ENCODE measurements at places on chromosomes 11 and 22. TPM values are rescaled to one million over a fixed set of nuclear protein-coding genes. Genes with fewer than 3 reads are reported as not detected.

Gene UBXN1
- total RNA-seq = 82.2 TPM

Gene INS
- not detected for total RNA-seq

Gene MFRP
- not detected for total RNA-seq

Gene SLC25A45
- total RNA-seq = 5.3 TPM

Gene TUT1
- 14.7 TPM for total RNA-seq

Gene CRYAB
- 6,403 TPM for total RNA-seq

Gene MAPK8IP1
- 4.5 TPM for total RNA-seq

Gene CADM1
- 32.0 TPM for total RNA-seq

Gene SCUBE2
- total RNA-seq = 1.9 TPM

Gene GPHA2
- not detected for total RNA-seq

Gene PYGM
- total RNA-seq = 183 TPM

Gene ZNF214
- 1.9 TPM for total RNA-seq

Gene OR4P4
- total RNA-seq = not detected

Gene NCAM1
- total RNA-seq = 226 TPM

GRCh38 chr11:118087931-118088330 lies 1.2 kb upstream of the SMIM35 start:
- no peak for DNase-seq

DNA sequence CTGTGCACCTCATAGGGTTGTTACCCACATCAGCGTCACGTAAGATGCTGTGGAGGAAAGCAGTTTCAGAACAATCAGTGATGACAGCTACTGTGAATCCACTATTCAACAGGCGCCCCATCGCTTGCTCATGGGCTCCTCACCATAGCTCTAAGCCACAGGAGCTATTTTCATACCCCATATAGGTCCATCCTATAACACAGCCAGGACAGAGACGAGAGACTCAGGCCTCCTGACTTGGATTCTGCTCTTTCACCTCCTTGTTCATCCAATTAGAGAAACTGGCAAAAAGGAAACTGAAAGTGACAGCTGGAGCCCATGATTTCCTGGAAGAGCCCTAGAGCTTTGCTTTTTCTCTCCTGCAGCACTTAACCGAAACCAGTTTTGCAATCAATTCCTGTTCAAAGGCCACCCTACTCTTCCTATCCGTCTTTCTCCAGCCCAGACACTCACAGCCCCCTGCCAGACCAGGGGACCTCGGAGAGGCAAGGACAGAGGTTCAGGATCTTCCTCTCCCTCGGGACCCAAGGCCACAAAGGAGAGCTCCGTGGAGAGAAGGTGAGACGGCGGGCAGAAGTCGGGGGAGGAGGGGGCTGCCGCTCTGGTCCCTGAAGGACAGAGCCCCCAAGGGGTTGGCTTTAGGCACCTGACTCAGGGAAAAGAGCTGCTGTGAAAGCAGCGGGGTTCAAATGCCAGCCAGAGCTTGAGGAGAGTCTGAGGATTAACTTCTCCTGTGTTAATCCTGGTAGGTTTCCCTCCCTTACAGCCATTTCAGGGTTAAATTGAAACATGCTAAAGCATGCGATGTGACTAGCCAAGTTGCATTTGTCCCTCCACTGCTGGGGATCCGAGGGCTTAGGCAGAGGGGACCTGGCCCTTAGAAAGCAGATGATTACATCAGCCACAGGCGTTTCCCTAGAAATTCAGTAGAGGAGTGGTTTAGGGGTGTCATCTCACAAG lies at the start of gene APOL6:
Gene APOL6 (plus strand): TSS at position 381 of the 960 bp plus-strand sequence. CDS start 7,980 bp downstream, outside the sequence.
- DNase-seq = no peak

- no peak for DNase-seq
Observed at GRCh38 chr22:47259990-47260389, 497.5 kb downstream of the TBC1D22A start.

GRCh38 chr11:31529189-31529588 lies 19.6 kb downstream of the ELP4 start:
- DNase-seq = no peak

DNA sequence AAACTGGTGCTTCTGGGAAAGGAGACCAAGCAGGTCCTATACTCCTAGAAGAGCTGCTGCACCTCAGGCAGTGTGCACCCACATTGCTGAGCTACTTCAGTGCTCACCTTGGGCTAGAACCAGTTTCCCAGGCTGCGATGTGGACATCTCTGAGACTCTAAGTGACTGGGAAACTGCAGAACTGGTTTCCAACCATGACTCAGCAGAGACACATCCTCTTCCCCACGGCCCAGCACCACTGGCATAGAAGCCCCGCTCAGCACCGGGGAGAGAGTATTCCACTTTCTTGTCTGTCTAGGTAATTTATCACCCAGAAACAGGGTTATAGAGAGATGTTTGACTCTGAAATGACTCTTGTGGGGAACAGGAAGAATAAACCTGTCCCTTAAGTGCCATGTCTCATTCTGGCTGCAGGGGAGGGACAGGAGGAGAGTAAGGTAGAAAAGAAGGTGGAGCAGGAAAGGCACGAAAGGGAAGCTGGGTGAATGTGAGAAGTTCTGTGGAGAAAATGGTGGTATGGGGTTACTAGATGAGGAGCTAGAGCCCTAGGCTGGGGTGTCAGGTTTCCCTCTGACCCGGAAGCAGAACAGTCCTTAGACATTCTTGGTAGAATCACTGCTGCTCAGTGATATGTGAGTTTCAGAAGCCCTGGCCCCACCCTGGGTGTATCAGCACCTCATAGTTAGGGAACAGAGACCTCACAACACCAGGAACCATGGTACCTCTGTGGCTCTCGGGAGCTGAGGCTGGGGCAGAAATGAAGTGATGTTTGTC lies 340.4 kb upstream of the NCAM1 start:
- no peak for DNase-seq

GRCh38 chr22:21014726-21015465 lies at the start of gene P2RX6:
P2RX6 (plus strand) TSS chr22:21015165; CDS start chr22:21015175, 10 bp downstream.
- DNase-seq = peak; percentile 72

GRCh38 chr11:86608251-86608799 lies 64.1 kb downstream of the ME3 start:
- peak; percentile 76 for DNase-seq

DNA sequence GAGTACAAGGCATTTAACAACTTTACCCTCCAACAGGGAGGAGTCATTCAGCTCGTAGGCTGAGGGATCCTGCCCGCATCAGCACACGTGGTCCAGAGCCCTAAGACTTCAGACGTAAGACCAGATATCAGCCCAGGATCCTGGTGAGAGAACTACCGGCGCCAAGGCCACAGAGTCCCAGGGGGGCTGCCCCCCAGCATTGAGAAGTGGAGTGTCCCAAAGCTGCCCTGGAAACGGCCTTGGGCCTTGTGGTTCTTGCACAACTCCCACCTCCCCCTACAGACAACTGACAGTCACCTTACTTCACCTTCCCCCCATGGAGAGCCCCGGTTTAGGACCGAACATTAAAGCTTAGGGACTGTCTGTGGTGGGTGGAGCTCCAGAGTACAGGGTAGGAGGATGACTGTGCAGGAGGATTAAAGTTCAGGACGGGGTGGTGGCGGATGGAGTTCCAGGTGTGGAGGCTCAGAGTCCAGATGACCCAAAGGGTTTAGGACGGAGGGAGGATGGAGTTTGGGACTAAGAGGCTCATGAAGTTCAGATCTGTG lies 1.0 kb downstream of the C11orf91 start:
- DNase-seq = peak; percentile 44

- no peak for DNase-seq
Observed at GRCh38 chr11:113956986-113957385, 17.9 kb upstream of the HTR3A start.

GRCh38 chr11:130549393-130549999 lies 101.1 kb downstream of the ADAMTS15 start:
- DNase-seq = no peak

DNA sequence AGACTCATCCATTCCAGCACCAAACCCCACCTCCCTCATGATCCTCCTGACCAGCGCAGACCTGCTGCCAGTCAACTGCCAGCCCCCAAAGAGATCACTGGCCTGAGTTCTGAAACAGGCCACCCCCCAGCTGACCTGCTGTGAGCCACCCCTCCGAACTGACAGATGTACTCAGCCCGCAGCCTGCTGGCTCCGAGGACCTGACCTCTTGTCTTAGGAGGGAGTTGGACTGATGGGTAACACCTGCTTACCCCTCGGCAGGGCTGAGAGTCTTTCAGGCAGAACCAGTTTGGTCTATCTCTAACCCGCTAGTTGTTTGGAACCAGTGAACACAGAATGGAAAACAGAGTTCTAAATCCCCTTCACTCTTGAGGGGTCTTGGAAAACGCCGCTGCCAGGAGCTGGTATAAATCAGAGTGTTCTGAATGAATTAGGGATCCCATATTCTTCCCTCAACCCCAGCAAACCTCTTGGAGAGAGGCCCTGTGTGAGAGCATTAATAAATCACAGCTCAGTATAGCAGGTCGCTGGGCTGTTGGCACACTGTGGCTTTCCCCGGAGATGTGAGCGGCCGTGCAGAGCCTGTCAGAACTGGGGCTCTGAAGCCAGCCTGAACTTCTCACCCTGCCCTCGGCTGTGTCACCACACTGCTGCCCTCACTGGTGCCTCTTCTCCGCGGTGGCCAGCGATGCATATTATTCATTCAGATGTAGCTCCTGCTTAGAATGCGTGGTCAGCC lies 165.1 kb upstream of the NCAM1 start:
- DNase-seq = peak; percentile 54

- peak; percentile 68 for DNase-seq
Observed at GRCh38 chr11:110366291-110366690, 63.5 kb upstream of the FDX1 start.

DNA sequence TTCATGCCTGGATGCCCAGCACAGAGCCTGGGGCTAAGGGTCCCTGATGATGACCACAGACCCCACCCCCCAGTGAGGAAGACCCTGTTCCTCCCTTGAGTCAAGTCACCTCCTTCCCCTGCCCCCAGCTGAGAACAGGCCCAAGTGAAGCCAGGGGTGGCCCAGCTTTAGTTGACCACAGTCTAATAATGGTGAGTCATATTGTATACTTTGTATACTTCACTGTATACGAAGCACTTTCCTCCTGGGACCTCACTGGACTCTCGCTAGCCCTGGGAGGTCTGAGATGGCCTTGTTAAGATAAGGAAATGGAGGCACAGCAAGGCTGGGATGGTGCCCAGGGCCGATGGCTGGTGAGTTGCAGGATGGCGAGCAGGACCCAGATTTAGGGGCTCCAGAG lies 3.7 kb upstream of the FLRT1 start:
- DNase-seq = no peak

DNA sequence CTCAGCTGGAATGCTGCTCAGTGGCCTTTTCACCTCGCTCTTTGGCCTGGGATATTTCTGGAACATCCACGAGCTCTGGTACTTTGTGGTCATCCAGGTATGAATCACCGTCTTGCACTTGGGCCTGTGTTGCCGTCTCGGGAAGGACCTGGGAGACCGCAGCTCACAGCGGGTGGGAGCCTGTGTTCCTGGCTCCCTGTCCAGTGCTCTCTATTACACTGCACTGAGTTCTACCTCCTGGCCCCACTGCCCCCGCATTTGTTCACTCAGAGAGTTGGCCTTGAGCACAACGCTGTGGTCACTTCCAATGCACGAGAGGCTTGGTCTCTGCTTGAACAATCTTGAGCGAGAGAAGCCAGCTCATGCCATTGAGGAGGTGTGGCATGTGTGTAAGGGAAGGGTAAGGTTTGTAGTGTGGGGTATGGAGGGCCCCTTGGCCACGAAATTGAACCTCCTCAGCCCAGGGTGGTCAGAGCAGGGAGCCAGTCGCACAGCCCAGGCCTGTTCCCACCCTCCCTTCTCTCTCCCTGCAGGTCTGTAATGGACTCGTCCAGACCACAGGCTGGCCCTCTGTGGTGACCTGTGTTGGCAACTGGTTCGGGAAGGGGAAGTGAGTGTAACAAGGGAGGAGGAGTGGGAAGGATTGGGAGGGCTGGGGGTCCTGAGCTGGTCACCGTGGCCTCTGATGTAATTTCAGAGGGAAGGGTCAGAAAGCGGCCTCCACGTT lies 16.2 kb downstream of the SLC37A2 start:
- no peak for DNase-seq

DNA sequence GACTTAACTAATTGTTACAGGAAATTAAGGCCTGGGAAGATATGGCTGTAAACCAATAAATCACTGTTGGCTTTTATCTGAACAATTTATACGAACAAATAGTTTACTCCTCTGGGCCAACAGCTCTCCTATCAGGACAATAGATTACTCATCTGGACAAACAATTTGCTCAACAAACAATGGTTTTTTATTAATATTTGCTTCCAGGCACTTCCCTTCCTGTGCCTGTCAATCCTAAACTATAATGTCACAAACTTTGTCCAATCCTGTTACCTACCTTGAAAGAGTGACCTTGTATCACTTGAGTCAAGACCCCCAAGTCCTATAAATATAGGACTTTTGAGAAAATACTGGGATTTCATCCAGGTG lies 87.6 kb upstream of the OR9Q1 start:
- no peak for DNase-seq

- no peak for DNase-seq
Observed at GRCh38 chr11:128042290-128042751, 545.0 kb downstream of the ETS1 start.

- peak; percentile 45 for DNase-seq
Observed at GRCh38 chr11:3136546-3137455, 28.3 kb downstream of the OSBPL5 start.

- DNase-seq = no peak
Observed at GRCh38 chr22:48554893-48555572, 1272.6 kb downstream of the BRD1 start.

GRCh38 chr22:49953680-49954344 lies 6.8 kb upstream of the PIM3 start:
- peak; percentile 72 for DNase-seq

DNA sequence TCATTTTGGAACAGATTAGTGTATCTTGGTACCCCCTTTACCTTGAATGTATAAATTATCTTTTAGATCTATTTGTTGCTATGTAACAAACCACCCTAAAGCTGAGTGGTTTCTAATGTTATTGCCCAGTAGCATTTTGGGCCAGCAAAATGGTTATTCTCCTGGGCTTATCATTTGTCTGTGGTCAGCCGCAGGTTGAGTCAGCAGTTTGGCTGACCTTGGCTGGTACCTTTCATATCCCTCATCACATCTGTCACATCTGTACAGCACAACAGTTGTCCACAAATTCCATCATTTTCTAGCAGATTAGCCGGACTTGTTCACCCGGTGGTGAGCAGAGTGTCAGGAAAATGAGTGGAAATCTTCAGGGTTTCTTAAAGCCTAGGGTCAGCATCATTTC lies 588.5 kb upstream of the ARHGAP42 start:
- no peak for DNase-seq

DNA sequence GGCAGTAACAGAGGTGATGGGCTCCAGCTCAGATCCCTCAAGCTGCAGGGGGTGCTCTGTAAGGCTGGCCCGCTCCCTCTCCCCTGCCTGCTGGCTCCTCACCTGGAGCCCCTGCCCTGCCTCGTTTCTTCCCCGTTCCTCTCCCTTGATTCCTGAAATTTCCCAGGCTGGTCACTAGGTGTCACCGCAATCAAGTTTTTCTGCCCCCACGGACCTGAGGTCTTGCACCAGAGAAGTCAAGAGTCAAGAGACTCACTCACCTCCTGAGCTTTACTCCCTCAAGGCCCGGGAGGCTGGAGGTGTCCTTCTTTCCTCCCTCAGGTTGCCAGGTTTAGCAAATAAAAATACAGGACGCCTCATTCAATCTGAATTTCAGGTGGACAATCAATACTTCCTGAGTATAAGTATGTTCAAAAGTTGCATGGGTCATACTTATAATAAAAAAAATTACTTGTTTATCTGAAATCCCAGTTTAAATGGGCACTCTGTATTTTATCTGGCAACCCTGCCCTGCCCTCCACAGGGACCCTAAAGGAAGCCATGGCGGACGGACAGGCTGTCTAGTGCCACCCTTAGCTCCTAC lies 69.2 kb downstream of the SCUBE1 start:
- no peak for DNase-seq

- no peak for DNase-seq
Observed at GRCh38 chr22:33898121-33898520, 22.2 kb downstream of the LARGE1 start.

GRCh38 chr11:6232899-6233298 lies 1.5 kb downstream of the FHIP1B start:
- DNase-seq = no peak

- DNase-seq = no peak
Observed at GRCh38 chr11:18974192-18974591, 35.0 kb upstream of the MRGPRX1 start.
